ENCODE measurements at places on chromosomes 3 and 15.

GRCh38 chr3:194736896-194737600 is 51.4 kb downstream of the FAM43A start:
- no peak for DNase-seq

DNA sequence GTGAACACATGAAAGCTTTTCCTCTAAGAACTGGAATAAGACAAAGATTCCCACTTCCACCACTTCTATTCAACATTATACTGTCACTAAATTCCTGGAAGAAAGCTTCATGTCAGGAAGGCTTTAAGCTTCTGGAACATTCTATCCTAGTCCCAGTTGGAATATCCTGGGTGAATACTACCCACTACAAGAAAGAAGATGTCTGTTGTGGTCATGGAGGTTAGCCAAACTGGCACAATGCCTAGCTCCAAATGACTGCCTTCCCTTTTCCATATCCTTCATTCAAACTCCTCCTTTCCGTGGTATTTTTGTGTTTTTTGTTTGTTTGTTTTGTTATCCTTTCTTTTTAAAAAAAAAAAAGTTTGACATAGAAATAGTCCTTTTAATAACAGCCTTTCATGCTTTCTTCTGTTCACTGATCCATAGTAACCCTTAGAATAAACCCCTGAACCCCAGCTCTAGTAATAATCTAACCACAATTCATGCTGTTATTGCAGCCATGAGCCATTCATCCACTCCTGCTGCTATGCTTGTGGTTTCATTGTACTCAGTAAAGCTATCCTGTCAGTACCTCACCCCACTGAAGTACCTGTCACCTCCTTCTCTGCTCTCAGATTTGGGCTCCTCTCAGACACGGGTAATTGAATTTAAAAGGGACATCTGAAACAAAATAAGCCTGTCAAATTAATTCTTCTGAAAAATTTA is 447.5 kb downstream of the IGSF11 start:
- DNase-seq: peak; percentile 0

DNA sequence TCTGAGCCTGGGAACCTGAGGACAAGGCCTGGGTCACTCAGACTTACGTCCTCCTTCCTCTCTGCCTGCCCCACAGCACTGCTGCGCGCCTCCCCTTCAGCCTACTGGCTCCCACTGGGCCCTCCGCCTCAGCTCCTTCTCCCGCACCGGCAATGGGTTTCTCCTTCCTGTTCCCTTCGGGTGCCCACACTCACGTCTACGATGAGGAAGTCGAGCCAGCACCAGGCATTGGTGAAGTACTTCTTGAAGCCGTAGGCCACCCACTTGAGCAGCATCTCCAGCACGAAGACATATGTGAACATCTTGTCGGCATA is 70.0 kb downstream of the EXOG start:
- no peak for DNase-seq

DNA sequence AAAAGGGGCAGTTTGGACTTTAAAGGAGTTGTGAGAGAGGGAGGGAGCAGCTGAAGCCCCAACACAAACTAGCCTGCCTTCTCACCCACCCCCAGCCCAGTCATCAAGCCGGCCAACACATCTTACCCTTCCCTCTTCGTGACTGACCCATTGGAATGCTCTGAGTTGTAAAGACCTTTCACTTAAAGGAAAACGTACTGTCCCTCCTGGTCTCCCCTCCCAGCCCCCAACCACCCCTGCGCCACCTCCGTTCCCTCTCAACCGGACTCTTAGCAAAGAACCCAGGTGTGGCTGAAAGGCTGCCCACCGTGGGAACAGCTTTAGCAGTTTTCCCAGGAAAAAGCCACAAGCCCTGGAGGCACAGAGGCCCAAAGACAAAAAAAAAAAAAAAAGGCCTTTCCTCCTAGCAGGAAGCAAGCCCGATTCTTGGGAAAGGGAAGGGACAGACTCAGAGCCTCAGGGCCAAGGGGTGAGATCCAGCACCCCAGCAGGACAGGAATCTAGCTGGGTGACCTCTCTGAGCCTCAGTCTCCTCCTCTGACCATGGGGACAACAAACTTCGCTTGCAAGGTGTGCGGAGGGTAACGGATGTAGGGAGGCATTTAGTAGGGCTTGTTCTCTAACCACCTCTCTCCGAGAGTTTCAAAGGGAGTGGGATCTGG is 2.4 kb downstream of the CYP11A1 start:
- no peak for DNase-seq

DNA sequence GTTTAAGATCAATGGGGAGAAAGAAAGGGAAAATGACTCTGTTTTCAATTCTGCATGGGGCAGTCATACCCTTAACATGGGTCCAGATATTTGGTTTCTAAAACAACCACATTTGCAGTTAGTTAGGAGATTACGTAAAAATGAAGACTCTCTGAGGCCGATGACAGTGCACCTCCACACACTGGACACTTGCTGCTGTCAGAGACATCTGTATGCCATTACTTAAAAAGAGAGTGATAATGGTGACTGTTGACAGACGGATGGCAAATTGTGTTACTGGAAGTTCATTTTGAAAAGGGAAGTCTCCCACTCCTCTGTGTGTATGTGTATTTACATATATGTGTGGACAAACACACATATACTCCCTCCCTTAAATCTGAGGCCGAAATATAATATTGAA is 304.5 kb upstream of the SEMA6D start:
- no peak for DNase-seq

- DNase-seq: no peak
Observed at GRCh38 chr3:58049143-58049785, 41.0 kb downstream of the FLNB start.

GRCh38 chr15:66912001-66912400 is 153.4 kb upstream of the SMAD3 start:
- no peak for DNase-seq

- DNase-seq: peak; percentile 81
Observed at GRCh38 chr15:41416742-41417417, at the start of gene RTF1. RTF1 (plus strand) TSS chr15:41417095; CDS start chr15:41417116, 21 bp downstream.

- DNase-seq: no peak
Observed at GRCh38 chr3:141184430-141184829, 47.2 kb upstream of the PXYLP1 start.

DNA sequence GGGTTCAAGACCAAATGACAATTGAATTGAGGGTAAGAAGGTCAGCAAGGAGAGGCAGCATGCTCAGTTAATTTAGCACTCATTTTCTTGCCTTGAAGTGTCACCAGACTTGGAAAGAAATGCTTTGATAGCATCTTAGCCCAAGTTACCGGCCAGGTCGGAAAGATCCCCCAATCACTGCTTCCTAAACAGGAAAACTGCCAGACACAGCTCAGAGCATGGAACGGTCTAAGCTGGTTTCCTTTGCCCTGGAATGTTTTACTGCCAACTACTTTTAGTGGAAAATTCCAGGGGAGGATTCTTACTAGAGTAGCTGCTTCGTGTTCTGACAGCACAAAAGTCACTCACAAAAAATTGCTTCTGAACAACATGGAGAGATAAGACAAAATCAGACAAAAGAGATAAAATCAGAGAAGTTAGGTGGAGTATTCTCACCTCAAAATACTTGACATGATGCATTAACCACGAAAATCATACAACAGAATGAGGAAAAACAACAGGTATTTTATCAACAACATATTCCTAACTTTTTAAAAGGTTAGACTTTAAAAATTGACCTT is 65.5 kb downstream of the CCR4 start:
- DNase-seq: no peak
